ENCODE measurements at places on chromosomes 13 and 19. TPM values are rescaled to one million over a fixed set of nuclear protein-coding genes. Genes with fewer than 3 reads are reported as not detected.

FARP1 gene
- total RNA-seq: 0.56 TPM

ZNF439 gene
- 4.8 TPM for total RNA-seq

DCT gene
- 0.24 TPM for total RNA-seq

- no peak overlapping the region for H3K27ac ChIP-seq
- H3K27me3 ChIP-seq: no peaks in the 10 kb centered on the region
- no peaks in the 10 kb centered on the region for H3K36me3 ChIP-seq
- DNase-seq: no peak
- no peak overlapping the region for H3K4me3 ChIP-seq
These were observed 41.1 kb upstream of the MAP3K10 start for GRCh38 chr19:40150170-40150569.

- DNase-seq: peak; percentile 52
- H3K27ac ChIP-seq: no peak overlapping the region
- no peak overlapping the region for H3K4me3 ChIP-seq
- peaks cover 29% of the 10 kb centered on the region for H3K4me1 ChIP-seq
- no peaks in the 10 kb centered on the region for H3K36me3 ChIP-seq
These were observed 10.6 kb downstream of the FZR1 start for GRCh38 chr19:3516675-3517207.

GRCh38 chr19:29273000-29273640 lies 60.2 kb upstream of the UQCRFS1 start:
- H3K27ac ChIP-seq: no peak overlapping the region
- H3K27me3 ChIP-seq: peaks cover 9% of the 10 kb centered on the region
- H3K4me1 ChIP-seq: peaks cover 6% of the 10 kb centered on the region

GRCh38 chr19:46472592-46472991 lies 1.2 kb upstream of the PNMA8A start:
- H3K27me3 ChIP-seq: peaks cover 63% of the 10 kb centered on the region
- no peaks in the 10 kb centered on the region for H3K36me3 ChIP-seq
- H3K27ac ChIP-seq: no peak overlapping the region
- DNase-seq: no peak

GRCh38 chr13:40228990-40229389 lies 437.5 kb downstream of the FOXO1 start:
- DNase-seq: no peak
- H3K27ac ChIP-seq: no peak overlapping the region
- no peaks in the 10 kb centered on the region for H3K36me3 ChIP-seq
- H3K4me1 ChIP-seq: peaks cover 19% of the 10 kb centered on the region
- H3K4me3 ChIP-seq: no peak overlapping the region

DNA sequence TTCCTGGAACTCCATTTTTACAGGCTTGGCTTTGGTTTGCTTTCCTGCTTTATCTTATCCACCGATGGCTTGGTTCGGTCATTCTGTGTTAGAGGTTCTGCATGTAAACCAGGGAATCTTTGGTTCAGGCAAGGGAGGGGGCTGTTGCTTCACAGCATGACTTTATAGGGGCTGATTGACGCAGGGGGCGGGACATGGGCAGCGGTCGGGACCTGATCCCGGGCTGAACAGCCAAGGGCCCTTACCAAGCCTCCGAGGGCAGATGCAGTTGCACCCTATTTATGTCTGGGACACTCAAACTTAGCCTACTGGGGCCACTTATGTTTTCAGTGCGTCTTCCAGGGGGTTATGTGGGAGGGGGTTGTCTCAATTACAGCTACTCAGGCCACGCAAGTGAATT lies 312.4 kb downstream of the ZNF536 start:
- H3K4me1 ChIP-seq: no peaks in the 10 kb centered on the region
- no peaks in the 10 kb centered on the region for H3K36me3 ChIP-seq
- H3K27me3 ChIP-seq: peaks cover 32% of the 10 kb centered on the region
- no peak overlapping the region for H3K4me3 ChIP-seq

GRCh38 chr19:41575998-41576397 lies at the start of gene CEACAM21:
CEACAM21 (plus strand) TSS chr19:41576166; CDS start chr19:41576275, 109 bp downstream.
- H3K36me3 ChIP-seq: peaks cover 20% of the 10 kb centered on the region
- DNase-seq: peak; percentile 76
- H3K27me3 ChIP-seq: no peaks in the 10 kb centered on the region
- H3K4me1 ChIP-seq: peaks cover 29% of the 10 kb centered on the region
- H3K27ac ChIP-seq: peak within 1 kb of the TSS; percentile 78

DNA sequence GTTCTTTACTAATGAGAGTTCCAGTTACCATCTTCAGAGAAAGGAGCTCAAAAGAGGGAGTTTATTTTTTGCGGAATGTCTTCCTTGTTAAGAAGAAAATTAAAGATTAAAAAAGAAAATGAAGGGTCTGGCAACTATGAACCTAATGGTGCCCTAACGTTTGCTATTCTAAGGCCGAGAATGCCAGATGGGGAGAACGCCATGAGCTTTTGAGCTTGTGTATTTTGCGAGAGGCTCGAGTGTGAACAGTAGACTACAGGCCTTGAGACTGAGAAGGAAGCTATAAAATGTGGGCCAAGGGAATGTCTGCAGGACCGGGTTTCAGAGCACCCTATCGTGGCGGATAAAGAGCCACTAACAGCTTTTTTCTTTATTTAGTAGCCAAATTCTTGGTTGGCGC lies 6.7 kb downstream of the FGF14 start:
- no peak for DNase-seq
- H3K4me3 ChIP-seq: peak overlapping the region; percentile 78
- H3K4me1 ChIP-seq: peaks cover 24% of the 10 kb centered on the region
- peaks cover 14% of the 10 kb centered on the region for H3K27me3 ChIP-seq
- peak overlapping the region; percentile 69 for H3K27ac ChIP-seq
- H3K36me3 ChIP-seq: no peaks in the 10 kb centered on the region

GRCh38 chr13:78168981-78169380 lies 250.3 kb upstream of the EDNRB start:
- DNase-seq: no peak
- H3K4me1 ChIP-seq: no peaks in the 10 kb centered on the region
- no peak overlapping the region for H3K27ac ChIP-seq
- no peaks in the 10 kb centered on the region for H3K36me3 ChIP-seq

DNA sequence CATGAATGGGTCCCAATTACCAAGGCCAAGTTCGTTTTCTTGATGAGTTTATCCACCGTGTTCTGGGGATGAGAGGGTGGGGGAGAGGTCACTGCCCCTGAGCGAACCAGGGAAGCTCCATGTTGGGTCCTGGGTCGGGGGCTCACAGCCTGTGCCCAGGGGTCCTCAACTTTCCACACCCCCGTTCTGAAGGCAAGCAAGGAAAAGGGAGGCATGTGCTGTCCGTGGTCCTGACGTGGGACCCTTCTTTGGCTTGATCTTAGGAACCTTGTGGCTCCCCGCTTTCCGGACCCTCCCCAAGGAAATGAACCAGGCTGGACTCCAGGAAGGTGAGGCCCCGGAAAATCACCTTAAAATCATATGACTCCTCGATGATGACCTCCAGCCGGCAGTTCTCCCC lies 18.2 kb upstream of the MEIS3 start:
- peaks cover 15% of the 10 kb centered on the region for H3K4me1 ChIP-seq
- DNase-seq: no peak
- no peak overlapping the region for H3K4me3 ChIP-seq
- H3K27ac ChIP-seq: no peak overlapping the region
- H3K36me3 ChIP-seq: no peaks in the 10 kb centered on the region

DNA sequence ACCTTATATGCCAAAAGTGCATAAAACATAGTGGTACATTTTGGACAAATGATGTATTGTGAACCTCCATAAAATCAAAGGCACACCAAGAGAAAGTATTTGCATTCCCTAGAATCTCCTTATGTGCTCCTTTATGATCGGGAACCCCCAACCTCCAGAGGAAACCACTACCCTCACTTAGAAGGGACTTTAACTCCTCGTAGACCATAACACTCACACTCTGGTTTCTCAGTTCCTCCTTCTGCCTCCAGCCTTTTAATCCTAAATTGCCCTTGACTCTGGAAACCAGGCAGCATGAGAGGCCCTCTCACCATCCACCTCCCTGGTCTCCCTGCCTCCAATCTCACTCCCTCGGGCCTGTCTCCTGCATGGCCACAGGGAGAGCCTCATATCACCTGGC lies 9.8 kb upstream of the KCNN4 start:
- H3K4me3 ChIP-seq: no peak overlapping the region
- no peak overlapping the region for H3K27ac ChIP-seq
- no peaks in the 10 kb centered on the region for H3K36me3 ChIP-seq
- peaks cover 6% of the 10 kb centered on the region for H3K27me3 ChIP-seq
- H3K4me1 ChIP-seq: no peaks in the 10 kb centered on the region
